ENCODE measurements at places on chromosomes 3 and 15.

- no peak for DNase-seq
Observed at GRCh38 chr3:10890665-10891064, 74.6 kb downstream of the SLC6A11 start.

GRCh38 chr3:4741404-4742307 lies 237.6 kb upstream of the BHLHE40 start:
- peak; percentile 72 for DNase-seq

DNA sequence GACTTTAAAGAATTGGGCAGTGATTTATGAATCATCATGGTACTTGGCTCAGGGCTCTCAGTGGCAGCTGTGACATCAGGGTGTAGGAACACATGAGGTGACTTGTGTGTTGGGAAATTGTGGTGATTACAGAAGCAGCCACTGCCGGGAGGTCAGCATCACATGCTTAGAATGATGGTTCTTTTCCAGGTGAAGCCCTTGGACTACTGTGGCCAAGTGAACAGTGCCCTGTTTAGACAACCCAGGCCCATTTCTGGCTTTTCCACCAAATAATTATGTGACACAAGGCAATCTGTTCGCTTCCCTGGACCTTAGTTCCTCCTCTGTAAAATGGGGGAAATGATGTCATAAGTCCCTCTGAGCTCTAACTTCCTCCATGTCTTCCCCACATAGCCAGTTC lies 139.7 kb upstream of the ROPN1 start:
- DNase-seq: no peak

DNA sequence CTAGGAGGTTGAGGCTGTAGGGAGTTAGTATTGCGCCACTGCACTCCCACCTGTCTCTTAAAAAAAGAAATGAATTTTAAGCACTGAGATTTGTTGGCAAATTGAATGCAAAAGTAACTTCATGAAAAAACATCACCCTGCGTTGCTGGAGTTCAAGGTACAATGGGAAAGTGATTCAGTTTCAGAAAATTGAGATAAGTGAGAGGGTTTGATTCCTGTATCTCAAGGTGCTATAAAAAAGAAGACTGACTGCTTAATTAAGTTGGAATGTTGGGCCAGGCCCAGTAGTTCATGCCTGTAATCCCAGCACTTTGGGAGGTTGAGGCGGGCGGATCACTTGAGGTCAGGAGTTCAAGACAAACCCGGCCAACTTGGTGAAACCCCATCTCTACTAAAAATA lies 39.1 kb downstream of the IQGAP1 start:
- no peak for DNase-seq

GRCh38 chr15:73572296-73572695 lies 60.9 kb downstream of the NPTN start:
- no peak for DNase-seq

DNA sequence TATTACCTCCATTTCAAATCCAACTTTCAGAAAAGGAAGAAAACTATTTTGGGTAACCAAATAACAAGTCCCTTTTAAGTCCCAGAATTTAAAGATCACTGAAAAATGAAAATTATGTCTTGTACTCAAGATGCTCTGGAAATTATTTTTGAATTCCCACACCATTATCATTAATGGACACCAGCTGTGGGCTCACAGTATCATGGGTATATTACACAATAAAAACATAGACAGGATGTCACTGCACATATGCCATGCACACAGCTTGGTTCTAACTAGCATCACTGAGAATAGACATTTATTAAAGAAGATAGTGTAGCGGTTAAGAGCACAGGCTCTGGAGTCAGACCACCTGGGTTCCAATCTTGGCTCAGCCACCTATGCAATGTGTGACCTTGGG lies 130.4 kb downstream of the FRMD5 start:
- DNase-seq: no peak

DNA sequence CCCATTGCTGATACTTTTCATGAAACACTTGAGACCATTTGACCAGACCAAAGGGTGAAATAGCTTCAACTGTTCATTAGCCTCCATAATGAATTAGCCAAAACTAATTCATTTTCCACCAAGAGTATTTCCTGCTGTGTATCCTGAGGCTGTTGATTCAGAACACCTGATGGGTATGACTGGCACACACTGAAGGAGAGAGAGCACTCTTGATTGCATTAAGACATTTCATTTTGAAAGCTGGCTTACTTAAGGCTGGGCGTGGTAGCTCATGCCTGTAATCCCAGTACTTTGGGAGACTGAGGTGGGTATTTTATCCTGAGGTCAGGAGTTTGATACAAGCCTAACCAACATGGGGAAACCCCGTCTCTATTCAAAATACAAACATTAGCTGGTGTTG lies 175.6 kb downstream of the AGBL1 start:
- no peak for DNase-seq

GRCh38 chr15:50028326-50028725 lies 90.7 kb downstream of the ATP8B4 start:
- DNase-seq: no peak

DNA sequence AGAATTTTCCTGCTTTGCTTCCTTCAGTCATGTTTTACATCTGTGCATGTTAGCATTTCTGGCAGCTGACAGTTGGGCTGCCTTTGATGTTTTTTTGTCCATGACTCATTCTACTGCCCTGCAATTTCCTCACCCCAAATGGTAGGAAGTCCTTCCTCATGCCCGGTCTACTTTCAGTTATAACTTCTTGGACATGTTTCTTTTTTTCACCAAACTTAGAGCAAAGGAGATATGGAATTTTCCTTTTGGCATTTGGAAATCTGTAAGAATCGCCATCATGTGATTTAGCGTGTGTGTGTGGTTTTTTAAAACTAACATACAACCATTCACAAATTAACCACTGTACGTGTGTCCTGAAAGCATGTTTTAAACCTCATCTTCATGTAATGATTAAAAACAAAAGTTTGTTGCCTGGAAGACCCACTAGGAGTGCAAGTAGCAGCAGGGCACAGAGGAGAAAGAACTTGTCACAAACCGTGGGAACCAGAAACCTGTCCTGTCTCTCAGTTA lies 430.7 kb upstream of the CFAP20DC start:
- no peak for DNase-seq

DNA sequence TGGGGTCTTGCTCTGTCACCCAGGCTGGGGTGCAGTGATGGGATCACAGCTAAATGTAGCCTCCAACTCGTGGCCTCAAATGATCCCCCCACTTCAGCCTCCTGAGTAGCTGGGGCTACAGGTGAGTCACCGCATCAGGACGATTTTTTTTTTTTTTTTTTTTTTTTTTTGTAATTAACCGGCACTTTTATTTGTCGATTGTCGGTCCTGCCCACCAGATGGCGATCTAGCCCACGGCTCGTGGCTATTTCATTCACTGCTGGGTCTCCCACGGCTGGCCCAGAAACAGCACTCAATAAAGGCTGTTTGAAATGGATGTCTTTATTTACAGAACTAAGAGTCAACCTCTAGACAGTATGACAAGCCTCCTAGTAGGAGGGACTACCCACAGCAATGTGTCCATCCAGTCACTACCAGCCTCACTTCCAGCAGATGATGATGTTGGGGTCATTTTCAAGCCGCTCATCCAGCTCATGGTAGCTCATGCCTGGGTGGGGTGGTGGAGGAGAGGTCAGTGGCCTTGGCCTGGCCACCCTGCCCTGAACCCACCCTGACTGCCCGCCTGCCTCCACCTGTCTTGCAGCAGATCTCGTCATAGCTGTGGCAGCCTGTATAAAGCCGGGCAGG lies 1.8 kb upstream of the ZMYND10 start:
- peak; percentile 80 for DNase-seq

DNA sequence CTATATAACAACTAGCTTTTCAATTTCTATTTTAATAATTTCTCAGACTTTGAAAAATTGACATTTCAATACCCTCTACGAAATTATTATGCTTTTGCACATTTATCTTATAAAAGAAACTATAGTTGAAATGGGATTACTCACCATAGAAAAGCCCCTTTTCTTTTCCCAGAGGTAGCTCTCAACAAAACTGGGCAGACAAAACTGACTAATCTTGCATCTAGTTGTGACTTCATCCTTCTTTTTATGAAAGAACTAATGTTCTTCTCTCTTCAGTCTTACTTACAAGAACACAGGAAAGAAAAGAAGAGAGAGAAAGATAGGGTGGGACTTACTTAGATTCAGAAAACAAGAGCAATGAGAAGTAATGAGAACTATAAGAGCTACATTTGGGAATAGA lies 61.0 kb downstream of the GPR160 start:
- DNase-seq: no peak

DNA sequence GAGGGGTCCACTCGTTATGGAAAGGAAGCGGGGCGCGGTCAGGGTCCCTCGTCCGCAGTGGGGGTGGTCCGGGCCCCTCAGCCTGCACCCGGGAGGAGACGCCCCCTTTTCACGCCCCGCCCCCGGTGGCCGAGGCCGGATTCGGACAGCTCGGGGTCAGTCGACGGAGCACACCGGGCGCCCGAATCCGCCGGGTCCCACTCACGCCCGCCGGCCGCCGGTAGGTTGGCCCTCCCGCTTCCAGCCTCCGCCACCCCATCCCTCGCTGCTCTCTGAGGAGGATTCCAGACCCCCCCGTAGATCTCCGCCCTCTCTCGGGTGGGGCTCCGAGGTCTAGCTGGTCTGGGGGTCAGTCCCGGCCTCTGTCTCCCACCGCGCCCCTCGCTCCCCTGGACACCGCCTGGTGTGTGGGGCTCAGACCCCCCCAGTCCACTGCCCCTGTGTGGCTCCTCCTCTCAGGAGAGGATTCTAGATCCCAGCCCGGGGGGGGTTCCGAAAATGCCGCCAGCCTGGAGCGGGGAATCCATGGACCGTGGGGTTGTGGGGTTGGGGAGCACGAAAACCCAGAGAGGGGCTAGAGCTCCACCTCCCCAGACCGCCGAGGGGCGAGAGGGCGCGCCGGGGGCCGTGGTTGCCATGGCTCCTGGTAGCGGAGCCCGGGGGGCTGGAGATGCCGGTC lies 725 bp downstream of the CHL1 start:
- DNase-seq: peak; percentile 74

- DNase-seq: no peak
Observed at GRCh38 chr3:45010811-45011333, 15.2 kb upstream of the CLEC3B start.

DNA sequence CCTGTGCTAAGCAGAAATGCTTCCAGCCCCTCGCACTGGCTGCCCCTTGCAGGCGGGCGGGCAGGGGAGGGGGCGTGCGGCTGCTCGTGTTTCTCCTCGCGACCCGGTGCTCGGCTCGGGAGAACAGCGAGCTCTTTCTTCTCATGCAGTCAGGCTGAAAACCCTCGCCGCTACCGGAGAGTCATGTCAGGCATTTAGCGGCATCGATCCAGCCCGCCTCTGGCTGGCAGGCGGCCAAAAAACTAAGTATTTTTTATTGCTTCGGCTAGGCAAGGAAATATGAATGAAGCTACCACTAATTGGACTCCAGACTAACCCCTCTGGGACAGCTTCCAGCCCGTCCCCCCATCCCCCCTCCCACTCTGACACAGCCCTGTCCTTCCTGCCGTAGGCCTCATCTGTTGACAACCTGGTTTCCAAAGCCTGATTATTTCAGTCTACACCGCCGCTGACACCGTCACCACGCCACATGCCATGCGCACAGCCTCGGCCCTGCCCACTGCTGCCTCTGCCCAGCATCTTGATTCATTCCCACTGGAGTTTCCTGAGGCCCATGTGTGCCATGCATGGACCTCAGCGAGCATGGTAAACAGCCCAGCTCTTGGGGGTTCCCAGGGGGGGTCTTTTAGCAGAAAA lies 35.3 kb downstream of the TLE3 start:
- DNase-seq: peak; percentile 84

DNA sequence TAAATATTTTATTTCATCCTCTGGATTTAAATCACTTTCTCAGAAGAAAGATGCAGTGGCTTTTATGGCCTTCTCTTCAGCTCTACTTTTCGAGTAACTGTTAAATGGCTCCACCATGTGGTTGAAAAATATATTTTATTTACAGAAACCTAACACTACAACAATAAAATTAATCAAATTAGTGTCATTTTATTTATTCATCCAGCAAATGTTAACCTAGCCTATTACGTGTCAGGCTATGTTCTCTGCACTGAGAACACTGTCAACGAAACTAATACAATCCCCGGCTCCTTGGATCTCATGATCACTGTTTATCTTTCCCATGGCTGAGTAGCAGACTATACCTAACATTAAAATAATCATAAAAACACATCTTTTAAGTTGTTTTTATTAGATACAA lies 148.0 kb upstream of the OSTN start:
- DNase-seq: no peak

GRCh38 chr3:154274348-154274747 lies 49.9 kb downstream of the DHX36 start:
- DNase-seq: no peak

- no peak for DNase-seq
Observed at GRCh38 chr3:129608087-129608935, 1.8 kb upstream of the PLXND1 start.

GRCh38 chr3:120879411-120879810 lies 28.6 kb upstream of the STXBP5L start:
- DNase-seq: peak; percentile 33

DNA sequence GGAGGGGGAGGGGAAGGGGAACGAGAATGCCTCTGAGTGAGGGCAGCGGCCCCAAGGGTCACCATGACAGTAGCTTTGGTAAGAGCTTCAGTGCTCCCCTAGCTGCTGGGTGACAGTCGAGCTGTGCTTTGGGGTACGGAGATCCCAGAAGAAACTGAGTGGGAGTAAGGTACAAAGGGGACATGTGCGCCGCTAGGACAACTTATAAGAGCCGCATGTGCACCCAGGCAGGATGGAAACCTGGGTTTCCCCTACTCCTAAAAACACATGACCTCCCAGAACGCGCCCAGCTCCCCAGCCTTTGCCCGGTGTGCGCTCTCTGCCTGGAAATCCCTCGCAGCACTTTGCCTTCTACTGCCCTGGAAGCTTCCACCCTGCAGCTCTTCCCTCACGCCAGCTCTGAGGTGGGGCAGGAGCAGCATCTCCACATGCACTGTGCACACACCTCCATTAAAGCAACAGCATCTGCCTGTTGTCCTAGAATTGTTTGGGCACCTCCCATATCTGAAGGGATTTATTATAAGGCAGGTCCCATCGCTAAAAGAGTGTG lies 232.2 kb downstream of the ADAMTS17 start:
- no peak for DNase-seq

DNA sequence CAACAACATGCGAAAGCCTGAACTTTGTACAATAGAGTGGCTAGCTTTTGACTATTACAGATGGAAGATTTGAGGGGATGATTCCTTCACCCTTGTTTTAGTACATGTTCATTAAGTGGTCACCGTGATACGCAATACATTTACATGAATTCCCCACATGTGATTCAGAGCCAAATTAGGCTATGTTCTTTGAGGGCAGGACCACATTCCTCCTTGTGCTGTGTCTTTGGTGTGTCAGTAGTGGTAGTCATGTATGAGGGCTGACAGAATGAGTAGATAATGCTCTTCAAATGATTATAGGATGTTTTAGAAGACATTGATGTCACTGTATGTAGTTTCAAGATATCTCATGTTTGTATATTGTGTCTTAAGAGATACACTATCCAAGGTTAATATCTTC lies 12.1 kb downstream of the PTPRG start:
- DNase-seq: no peak

Data from ovary (tissue), 10 donors.